ENCODE measurements at places on chromosomes 5 and 9. TPM values are rescaled to one million over a fixed set of nuclear protein-coding genes. Genes with fewer than 3 reads are reported as not detected.

PKD2L2 gene
- not detected for polyA plus RNA-seq

RUFY1 gene
- 28.9 TPM for polyA plus RNA-seq

EGR1 gene
- 69.1 TPM for polyA plus RNA-seq

PCA3 gene
- not detected for polyA plus RNA-seq

NUTM2G gene
- not detected for polyA plus RNA-seq

HRH2 gene
- polyA plus RNA-seq = under 0.01 TPM

DNA sequence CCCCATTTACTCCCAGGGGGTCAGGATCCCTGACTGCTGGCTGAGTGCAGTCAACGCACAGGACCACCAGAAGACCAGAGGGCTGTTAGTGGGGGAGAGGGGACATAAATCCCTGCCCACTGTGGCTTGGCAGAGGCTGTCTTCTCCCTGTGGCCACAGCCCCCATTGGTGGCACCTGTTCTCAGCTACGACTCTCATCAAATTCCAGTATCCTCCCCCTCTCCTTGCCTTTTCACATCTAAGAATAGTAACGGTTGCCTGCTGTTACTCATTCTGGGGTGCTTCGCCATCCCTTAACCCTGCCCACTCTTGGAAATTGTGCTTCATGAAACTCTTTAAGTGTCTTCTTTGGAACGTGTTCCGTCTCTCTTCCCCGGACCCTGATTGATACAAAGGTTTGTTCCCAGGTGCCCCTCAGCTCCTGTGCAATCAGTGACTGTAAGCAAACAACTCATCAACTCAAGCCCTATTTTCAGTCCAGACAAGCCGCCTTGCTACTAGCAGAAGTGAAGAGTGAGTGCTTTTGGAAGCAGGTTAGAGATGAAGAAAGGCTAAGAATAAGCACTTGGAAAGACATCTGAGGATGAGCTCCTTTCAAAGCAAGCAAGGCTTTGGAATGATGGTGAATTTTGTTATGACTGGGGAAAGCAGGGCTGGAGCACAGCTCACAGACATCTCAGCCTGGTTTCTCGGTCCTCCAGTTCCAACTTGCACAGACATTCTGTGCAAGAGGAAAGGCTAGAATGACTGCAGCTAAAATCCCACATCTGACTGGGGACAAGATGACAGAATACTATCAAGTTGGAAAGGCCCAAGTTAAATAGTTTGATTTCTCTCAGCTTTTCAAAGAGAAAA is 22.9 kb upstream of the DENND1A start:
- no peak for DNase-seq
- no peaks in the 10 kb centered on the region for H3K36me3 ChIP-seq
- H3K27ac ChIP-seq = no peak overlapping the region
- H3K27me3 ChIP-seq = peaks cover 6% of the 10 kb centered on the region
- no peaks in the 10 kb centered on the region for H3K4me1 ChIP-seq
- H3K4me3 ChIP-seq = no peak overlapping the region

DNA sequence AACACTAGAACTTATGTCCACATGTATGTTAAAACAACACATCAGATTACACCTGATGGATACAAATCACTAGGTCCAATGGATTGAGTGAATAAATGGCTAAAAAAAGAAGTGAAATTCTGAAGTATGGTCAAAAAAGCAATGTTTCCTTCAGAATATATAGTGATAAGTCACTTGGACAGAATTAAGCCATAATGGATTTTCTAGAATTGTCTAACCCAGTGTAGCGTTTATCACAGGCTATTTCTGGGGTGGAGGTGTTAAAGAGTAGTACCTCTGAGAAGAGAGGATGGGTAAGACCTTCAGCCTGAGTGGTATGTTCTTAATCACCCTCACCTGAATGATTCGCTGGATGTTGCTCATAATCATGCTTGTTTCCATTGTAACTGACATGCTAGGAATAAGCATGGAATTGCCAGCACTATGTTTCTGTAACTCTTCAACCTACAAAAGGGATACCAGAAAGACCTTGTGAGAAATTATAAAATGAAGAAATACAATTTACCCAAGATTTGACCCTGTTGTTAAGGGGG is 33.2 kb downstream of the SLC31A2 start:
- peaks cover 26% of the 10 kb centered on the region for H3K36me3 ChIP-seq
- no peaks in the 10 kb centered on the region for H3K27me3 ChIP-seq
- no peak overlapping the region for H3K4me3 ChIP-seq
- no peak overlapping the region for H3K27ac ChIP-seq
- no peak for DNase-seq

- H3K27me3 ChIP-seq = no peaks in the 10 kb centered on the region
- H3K4me3 ChIP-seq = no peak overlapping the region
- no peaks in the 10 kb centered on the region for H3K36me3 ChIP-seq
- H3K4me1 ChIP-seq = no peaks in the 10 kb centered on the region
Observed at GRCh38 chr5:146762830-146763229, 115.7 kb downstream of the PPP2R2B start.

GRCh38 chr5:141734501-141735229 is 52.6 kb upstream of the ARAP3 start:
- H3K27me3 ChIP-seq = no peaks in the 10 kb centered on the region
- H3K36me3 ChIP-seq = no peaks in the 10 kb centered on the region
- no peak overlapping the region for H3K27ac ChIP-seq

- no peaks in the 10 kb centered on the region for H3K27me3 ChIP-seq
- no peak overlapping the region for H3K27ac ChIP-seq
- H3K4me3 ChIP-seq = no peak overlapping the region
Observed at GRCh38 chr9:71928806-71929205, 17.4 kb downstream of the C9orf85 start.

DNA sequence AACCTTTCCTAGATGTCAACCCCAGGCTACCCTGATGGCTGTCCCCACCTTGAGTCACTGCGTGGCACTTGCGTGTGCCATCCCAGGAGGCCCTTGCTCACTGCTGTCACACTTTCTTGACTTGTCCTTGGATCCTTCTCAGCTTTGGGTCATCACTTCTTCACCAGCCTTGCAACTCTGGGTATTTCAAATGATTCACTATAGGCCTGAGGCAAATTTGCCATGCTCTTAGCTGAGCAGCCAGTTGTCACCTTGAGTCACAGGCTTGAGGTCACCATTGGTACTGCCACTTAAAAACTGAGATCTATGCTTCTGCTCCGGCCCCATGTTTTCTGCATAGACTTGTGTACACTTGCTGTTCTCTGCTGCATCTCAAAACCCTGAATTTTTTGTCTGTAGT is 84.7 kb downstream of the BASP1 start:
- no peaks in the 10 kb centered on the region for H3K36me3 ChIP-seq
- H3K27ac ChIP-seq = no peak overlapping the region
- no peak for DNase-seq
- no peak overlapping the region for H3K4me3 ChIP-seq

- no peaks in the 10 kb centered on the region for H3K27me3 ChIP-seq
- H3K4me1 ChIP-seq = no peaks in the 10 kb centered on the region
- H3K27ac ChIP-seq = no peak overlapping the region
- no peaks in the 10 kb centered on the region for H3K36me3 ChIP-seq
Observed at GRCh38 chr5:68071282-68071632, 144.3 kb upstream of the PIK3R1 start.

- no peak overlapping the region for H3K27ac ChIP-seq
- peaks cover 16% of the 10 kb centered on the region for H3K4me1 ChIP-seq
- no peaks in the 10 kb centered on the region for H3K27me3 ChIP-seq
- H3K36me3 ChIP-seq = peaks cover 48% of the 10 kb centered on the region
- H3K4me3 ChIP-seq = no peak overlapping the region
Observed at GRCh38 chr5:14420101-14420811, 161.3 kb upstream of the OTULINL start.

- peaks cover 46% of the 10 kb centered on the region for H3K4me1 ChIP-seq
- no peak for DNase-seq
- H3K4me3 ChIP-seq = no peak overlapping the region
- H3K27me3 ChIP-seq = no peaks in the 10 kb centered on the region
Observed at GRCh38 chr5:97019435-97020117, 83.7 kb downstream of the LNPEP start.

DNA sequence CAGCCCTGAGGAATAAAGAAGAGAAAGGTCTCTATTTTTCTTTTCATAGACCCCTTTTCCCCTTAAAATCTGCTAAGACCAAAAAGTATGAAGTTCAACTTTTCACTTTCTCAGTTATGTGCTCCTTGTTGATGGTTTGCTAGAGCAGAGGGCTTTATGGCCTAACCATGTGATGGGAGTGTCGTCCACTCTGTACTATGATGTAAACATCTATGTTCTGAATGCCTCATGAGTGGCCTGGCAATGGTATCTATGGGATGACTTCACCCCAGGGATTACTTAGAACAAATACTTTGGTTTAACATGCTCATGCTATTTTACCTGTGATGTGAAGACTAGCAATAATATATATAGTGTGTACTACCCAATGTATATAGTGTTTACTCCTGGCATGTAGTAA is 43.7 kb upstream of the MIER3 start:
- H3K4me3 ChIP-seq = no peak overlapping the region
- H3K36me3 ChIP-seq = no peaks in the 10 kb centered on the region
- H3K27me3 ChIP-seq = no peaks in the 10 kb centered on the region
- H3K4me1 ChIP-seq = no peaks in the 10 kb centered on the region

DNA sequence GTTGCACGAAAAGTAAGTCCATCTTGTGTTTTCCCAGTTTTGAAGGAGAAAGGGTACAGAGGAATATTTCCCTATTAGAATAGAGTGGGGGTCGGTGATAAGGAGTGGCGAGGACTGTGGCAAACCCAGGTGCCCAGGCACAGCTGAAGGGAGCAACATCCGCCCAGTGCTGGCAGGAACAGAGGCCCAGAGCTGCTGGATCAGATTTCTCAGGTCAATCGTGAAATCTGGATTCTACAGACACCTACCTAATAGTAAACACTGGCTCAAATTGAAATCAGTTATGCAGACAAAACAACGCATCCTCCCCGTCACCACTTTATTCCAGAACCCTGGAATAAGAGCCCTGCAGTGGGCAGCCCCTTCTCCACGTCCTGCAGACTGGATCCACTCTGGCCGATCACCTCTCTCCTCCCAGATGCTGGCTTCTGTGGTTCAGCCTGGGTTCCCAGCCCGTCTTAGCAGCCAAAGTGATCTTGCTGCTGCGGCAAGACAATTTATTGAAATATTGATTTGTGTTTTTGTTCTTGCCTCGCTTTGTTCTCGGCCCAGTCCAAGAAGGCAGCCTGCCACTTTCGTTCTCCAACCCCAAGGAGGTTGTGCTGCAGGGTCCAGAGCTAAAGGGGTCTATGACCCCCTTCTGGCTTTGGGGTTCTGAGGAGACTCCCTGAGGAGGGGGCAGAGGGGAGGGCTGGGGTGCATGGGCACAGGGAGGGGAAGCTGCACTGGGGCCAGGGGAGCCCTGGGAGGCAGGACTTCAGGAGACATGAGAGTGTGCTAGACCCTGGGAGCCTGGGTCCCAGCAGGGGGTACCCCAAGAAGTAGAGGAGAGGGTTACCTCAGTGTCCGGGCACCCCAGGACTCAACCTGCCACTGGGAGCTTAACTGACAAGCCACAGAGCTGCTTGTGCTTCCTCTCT is 103.3 kb downstream of the ZNF354C start:
- DNase-seq = peak; percentile 54
- H3K27me3 ChIP-seq = no peaks in the 10 kb centered on the region
- H3K27ac ChIP-seq = no peak overlapping the region
- peaks cover 11% of the 10 kb centered on the region for H3K4me1 ChIP-seq
- peaks cover 4% of the 10 kb centered on the region for H3K36me3 ChIP-seq

DNA sequence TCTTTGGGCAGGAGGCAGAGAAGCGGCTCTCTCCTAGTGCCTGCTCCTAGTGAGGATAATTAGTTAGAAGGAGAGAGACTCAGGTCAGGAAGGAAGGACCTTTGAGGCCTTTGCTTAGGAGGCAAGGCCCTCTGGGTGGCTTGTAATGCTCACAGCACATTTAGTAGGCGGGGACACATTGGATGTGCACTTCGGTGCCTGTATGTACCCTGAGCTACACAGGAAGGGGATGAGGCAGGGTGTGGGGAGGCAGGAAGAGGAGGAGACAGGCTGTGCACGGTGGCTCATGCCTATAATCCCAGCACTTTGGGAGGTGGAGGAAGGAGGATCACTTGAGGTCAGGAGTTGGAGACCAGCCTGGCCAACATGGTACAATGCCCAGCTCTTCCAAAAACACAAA is 7.2 kb upstream of the LCN2 start:
- H3K27me3 ChIP-seq = no peaks in the 10 kb centered on the region
- no peaks in the 10 kb centered on the region for H3K36me3 ChIP-seq
- no peak overlapping the region for H3K27ac ChIP-seq
- no peak overlapping the region for H3K4me3 ChIP-seq
